ENCODE measurements at places on chromosomes 16 and 17. TPM values are rescaled to one million over a fixed set of nuclear protein-coding genes. Genes with fewer than 3 reads are reported as not detected.

DNA sequence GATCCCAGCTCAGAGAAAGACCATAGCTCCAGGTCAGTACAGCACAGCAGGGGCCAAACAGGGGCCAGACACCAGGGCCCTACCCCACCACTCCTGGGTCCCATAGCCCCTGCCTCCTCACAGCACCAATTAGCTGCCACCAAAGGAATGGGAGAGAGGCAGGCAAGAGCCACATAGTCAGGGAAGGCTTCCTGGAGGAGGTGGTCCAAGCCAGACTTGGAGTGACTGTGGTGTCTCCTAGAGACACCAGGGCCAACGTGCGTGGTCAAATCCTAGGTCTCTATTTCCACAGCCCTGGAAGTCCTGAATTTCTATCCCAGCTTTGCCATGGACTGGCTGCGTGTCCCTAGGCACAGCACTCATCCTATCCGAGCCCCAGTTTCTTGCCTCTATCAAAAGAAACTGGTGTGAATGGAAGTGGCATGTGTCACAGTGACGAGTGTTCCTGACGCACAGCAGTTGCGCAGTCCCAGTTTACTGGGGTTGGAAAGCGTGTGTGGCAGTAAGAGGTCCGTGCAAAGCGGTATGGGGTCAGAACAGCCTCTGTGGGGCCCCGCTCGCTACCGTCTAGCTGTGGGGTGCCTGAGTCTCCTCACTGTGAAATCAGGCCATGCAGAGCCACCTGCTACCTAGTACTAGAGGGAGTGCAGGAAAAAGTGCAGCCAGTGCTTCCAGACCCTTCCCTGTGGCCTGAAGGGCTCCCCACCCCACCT, 23.5 kb downstream of the KCNJ12 start:
- DNase-seq = no peak

Gene SLC16A6
- polyA plus RNA-seq = 0.36 TPM

- DNase-seq = peak; percentile 62
Observed at GRCh38 chr16:88651276-88651988, 579 bp upstream of the CYBA start.

Gene P2RX1
- 3.1 TPM for polyA plus RNA-seq

Gene TBC1D28
- polyA plus RNA-seq = not detected

DNA sequence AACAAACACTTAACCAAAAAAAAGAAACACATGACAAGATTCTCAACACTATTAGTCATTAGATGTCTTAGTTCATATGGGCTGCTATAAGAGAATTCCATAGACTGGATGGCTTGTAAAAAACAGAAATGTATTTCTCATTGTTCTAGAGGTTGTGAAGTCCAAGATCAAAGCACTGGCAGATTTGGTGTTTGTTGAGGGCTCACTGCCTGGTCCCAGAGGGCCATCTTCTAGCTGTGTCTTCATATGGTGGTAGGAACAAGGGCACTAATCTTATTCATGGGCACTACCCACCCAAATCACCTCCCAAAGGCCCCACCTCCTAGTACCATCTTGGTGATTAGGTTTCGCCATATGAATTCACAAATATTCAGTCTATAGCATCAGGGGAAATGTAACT, 162.5 kb upstream of the SDK2 start:
- no peak for DNase-seq

DNA sequence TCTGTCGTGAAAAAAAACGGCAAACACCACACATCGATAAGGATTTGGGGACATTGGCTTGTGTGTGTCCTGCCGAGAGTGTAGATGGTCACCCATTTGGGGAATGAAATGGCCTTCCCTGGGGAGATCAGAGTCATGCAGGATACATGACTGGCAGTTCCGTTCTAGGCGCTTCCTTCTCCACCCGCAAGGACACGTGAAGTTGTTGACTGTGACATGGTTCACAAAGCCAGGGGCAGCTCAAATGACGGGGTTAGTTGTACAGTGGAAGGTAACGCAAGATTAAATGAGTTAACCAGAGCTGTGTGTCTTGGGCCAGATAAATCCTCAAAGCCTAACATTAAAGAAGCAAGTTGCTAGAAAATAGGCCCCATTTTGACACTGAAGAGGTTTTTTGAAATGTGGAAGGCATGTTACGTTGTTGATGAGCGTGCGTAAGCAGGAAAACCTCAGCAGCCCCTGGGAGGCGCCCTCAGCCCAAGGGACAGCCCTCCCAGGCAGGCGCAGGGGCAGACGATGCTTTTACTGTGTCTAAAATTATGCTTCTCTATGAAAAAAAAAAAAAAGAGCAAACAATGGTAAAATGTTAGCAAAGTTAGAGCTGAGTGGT, 35.9 kb upstream of the CHMP6 start:
- DNase-seq = no peak

Gene CRAMP1
- 12.3 TPM for polyA plus RNA-seq

GRCh38 chr16:87806641-87807546, 41.1 kb upstream of the KLHDC4 start:
- DNase-seq = peak; percentile 69

Gene VMO1
- 7.0 TPM for polyA plus RNA-seq

GRCh38 chr17:1474402-1475189, 17.9 kb downstream of the MYO1C start:
- DNase-seq = no peak

GRCh38 chr16:22318690-22319358, 21.6 kb downstream of the POLR3E start:
- DNase-seq = no peak

Gene IL32
- polyA plus RNA-seq = 116 TPM

DNA sequence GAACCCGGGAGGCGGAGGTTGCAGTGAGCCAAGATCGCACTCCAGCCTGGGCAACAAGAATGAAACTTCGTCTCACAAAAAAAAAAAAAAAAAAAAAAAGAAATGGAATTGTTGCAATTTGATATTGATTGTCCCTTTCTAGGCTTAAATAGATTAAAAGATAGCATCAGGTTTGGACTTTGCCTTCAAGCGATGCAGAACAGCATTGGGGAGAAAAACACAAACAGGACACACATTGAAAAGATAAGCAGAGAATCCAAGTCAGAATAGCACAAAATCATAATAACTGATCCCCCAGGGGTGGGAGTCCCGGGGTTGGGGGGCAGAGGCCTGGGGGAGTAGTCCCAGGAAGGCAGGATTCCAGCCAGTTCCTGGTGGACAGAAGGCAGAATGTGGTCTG, 3.9 kb upstream of the CREBBP start:
- no peak for DNase-seq

Gene PRDM7
- polyA plus RNA-seq = not detected

GRCh38 chr16:85912211-85912974, 13.4 kb downstream of the IRF8 start:
- DNase-seq = peak; percentile 84

Measured in muscle of leg (tissue), 16 donors.